ENCODE measurements at places on chromosomes 12 and 14.

DNA sequence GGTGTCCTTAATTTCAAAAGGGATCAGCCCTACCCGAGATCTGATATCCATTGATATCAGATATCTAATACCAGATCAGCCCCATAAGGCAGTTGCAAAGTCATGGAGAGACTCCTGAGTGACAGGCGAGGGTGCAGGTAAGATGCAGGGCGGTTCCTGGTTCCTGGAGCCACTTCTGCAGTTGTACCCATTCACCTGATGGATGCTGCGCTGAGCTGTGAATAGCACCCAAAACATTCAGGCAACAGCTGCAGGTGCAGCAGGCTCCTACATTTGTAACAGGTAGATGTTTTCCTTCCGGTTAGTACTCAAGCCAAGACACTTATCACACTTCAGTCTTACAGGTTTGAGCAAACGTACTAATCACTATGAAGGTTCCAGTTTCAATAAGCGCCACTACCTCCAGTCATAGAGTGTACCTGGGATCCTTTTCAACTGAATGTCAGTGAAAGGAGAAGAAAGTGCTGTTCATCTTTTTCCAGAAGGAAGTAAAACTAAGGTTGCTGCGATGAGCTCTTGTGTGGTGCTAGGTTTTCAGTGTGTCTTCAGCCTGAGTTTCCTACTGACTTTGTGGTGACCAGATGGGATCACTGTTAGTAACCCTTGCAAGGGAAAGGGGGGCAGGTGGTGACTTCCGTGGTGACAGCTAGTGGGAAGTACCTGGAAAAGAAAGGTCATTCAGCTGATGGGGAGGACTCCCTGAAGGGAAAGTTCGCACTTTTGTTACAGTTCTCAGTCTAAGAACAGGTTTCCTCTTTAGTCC, 1.9 kb downstream of the ATP6V0A2 start:
- DNase-seq = no peak

GRCh38 chr14:56324856-56325699, 206.9 kb downstream of the PELI2 start:
- peak; percentile 65 for DNase-seq

GRCh38 chr12:122835750-122836026, 431 bp downstream of the HIP1R start:
- no peak for DNase-seq

DNA sequence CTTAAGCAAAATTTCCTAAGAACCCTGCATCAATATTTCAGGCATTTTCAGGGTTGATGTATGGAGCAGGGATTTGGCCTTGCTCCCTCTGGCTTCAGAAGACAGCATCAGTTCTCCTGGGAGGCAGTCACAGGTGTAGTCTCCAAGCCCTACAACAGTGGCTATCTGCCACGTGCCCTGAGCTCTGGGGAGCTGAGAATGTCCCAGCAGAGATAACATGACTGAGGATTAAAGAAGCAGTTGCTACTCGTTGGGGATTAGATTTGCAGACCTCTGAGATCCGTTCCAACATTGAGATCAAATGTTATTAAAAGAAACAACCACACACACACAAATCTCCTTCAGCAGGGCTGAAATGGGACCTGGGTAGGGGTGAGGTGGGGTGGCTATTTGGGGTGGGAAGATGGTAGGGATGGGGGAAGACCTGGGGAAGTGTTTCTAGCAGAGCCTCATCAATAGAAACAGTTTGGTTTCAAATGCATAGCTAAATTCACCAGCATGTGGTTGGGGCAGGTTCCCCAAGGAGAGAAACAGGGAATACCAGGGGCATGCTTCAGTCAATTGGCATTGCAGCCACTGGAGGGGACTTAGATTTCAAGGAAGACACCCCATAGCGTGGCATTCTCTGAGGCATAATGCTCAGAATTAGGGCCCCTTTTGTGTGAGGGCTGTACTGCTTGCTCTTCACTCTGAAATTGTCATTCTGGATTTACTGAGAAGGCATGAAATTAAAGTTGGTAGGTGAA, 15.2 kb upstream of the FAM234B start:
- DNase-seq = no peak

DNA sequence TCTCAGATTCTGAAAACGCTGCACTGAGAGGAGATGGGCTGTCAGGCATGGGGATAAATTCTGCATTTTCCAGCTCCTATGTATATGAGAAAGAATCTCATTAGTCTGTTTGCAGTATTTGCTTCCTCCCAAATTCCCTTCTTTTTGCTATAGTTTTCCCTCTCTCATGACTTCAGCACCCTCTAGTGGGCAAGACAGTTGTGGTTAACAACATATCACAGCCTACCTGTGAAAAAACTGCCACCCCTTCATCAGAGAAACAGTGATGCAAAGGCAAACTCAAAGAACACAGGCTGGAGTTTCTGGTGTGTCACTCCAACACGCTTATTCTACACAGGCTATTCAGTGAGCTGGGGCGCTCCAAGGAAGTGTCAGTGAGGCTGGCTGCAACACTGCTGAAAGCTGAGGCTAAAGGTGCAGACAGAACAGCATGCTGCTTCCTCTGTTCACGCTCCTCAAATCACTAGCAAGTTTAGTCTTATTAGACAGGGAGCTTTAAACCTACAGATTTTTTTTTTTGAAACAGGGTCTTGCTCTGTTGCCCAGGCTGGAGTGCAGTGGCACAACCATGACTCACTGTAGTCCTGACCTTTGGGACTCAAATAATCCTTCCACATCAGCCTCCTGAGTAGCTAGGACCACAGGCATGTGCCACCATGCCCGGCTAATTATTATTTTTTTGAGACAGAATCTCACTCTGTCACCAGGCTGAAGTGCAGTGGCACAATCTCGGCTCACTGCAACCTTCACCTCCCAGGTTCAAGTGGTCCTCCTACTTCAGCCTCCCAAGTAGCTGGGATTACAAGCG, 19.3 kb downstream of the ZC2HC1C start:
- DNase-seq = peak; percentile 70

- no peak for DNase-seq
Observed at GRCh38 chr12:119090276-119090675, 88.5 kb upstream of the HSPB8 start.

DNA sequence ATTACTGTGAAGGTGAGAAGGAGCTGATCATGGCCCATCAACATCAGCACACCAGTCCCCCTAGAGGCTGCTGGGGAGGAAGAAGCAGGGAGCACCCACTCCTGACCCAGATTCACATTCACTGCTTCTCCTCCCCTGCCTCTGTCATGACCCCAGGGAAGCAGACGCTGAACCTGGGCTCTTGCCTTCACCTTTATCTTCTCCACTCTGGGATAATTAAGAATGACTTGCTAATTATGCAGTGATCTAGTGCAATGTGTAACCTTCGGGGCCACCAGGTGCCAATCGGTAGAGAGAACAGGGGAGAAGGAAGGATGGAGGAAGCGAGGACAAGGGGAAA, 44.4 kb upstream of the IQSEC3 start:
- no peak for DNase-seq

GRCh38 chr12:41362510-41362909, 174.4 kb downstream of the PDZRN4 start:
- DNase-seq = no peak

DNA sequence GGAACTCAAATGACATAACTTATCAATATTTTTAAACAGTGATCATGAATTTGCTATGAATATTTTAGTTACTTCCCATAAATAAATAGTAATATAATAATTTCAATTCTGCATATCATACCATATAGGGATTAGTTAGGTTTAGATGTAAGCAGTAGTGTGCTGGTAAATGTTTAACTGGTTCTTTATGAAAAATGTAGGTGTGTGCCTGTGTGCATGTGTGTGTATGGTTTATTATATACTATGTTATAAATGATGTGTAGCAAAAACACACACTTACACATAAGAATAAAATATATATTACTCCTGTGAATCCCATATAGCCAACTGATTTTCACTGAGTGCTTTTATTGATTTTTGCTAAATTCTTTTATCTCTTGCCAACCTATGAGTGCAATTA, 14.0 kb upstream of the BHLHE41 start:
- no peak for DNase-seq

GRCh38 chr12:48972952-48973483, 1.5 kb upstream of the WNT10B start:
- no peak for DNase-seq

DNA sequence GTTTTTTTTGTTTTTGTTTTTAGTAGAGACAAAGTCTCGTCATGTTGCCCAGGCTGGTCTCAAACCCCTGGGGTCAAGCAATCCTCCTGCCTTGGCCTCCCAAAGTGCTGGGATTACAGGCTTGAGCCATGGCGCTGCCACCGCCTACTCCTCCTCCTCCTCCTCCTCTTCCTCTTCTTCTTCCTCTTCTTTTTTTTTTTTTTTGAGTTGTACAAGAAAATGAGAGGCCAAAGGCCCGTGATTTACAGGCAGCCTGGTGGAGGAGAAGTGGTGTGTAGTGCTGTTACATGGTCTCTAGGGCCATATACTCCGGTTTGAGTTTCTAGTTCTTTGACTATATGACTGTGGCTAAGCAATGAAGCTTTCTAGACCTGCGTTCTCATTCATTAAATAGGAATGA, 29.6 kb upstream of the SPPL3 start:
- no peak for DNase-seq

GRCh38 chr14:77044783-77045237, 16.3 kb upstream of the IRF2BPL start:
- DNase-seq = peak; percentile 92

GRCh38 chr12:110278255-110278536, 2.9 kb upstream of the ATP2A2 start:
- no peak for DNase-seq

DNA sequence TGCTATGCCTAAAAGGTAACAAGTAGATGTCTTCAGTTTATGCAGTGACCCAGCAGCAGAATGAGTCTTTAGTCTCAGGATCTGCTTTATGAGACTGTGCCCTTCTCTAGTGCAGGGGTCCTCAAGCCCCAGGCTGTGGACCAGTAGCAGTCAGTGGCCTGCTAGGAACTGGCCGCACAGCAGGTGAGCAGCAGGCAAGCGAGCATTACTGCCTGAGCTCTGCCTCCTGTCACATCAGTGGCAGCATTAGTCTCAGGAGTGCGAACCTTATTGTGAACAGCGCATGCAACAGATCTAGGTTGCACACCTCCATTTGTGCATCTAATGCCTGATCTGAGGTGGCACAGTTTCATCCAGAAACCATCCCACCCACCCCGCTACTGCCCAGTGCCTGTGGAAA, 38.4 kb downstream of the LRP6 start:
- no peak for DNase-seq

GRCh38 chr12:6215120-6215807, 15.1 kb downstream of the CD9 start:
- no peak for DNase-seq

DNA sequence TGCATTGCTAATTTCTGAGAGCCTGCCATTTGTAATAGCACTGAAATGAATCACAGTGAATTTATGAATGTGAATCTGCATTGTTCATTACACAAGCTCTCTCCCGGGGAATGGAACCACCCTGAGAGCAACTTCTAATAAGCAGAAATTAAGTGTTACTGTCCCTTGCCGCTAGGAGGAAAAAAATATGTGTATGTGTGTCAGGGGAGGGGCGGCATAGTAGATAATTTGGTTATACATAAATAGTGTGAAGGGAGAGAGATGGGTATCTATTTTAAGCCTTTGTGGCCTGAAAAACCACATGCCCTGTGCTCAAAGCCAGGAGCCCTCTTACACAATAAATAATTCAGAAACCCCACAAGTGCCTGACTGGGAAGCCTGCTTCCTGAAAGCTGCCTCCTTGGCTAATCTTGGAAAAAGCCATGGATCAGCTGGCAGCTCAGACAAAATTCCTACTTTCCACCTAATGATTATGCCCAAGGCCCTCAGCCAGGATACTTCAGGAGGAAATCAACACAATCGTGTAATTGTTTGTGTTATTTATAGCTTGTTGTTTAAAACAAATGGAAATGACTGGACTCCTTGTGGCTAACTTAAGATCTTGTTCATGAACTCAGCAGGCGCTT, 366.2 kb upstream of the KITLG start:
- peak; percentile 88 for DNase-seq

GRCh38 chr12:107368586-107368985, 275.2 kb upstream of the CRY1 start:
- DNase-seq = no peak

GRCh38 chr12:26187014-26187798, 8.2 kb upstream of the SSPN start:
- no peak for DNase-seq

GRCh38 chr12:41684997-41685396, 459.7 kb downstream of the GXYLT1 start:
- DNase-seq = no peak

DNA sequence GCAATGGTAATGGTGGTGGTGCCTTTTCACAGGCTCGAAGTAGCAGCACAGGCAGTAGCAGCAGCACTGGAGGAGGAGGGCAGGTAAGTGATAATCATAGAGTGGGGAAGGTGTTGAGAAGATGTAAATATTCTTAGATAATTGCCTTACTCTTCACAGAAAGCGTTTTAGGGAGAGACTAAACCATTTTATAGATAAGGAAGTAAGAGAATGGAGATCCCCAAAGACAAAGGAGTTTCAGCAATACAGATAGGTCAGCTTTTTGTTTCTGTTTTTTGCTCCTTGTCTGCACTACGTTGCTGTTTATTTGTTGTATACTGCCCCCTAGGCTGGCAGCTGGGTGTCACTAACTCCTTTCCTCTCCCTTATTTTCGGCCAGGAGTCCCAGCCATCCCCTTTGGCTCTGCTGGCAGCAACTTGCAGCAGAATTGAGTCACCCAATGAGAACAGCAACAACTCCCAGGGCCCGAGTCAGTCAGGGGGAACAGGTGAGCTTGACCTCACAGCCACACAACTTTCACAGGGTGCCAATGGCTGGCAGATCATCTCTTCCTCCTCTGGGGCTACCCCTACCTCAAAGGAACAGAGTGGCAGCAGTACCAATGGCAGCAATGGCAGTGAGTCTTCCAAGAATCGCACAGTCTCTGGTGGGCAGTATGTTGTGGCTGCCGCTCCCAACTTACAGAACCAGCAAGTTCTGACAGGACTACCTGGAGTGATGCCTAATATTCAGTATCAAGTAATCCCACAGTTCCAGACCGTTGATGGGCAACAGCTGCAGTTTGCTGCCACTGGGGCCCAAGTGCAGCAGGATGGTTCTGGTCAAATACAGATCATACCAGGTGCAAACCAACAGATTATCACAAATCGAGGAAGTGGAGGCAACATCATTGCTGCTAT, 2.0 kb downstream of the SP1 start:
- peak; percentile 48 for DNase-seq

GRCh38 chr12:132465269-132466190, 24.4 kb upstream of the FBRSL1 start:
- no peak for DNase-seq

GRCh38 chr14:54711812-54712464, 145.0 kb downstream of the SAMD4A start:
- no peak for DNase-seq

DNA sequence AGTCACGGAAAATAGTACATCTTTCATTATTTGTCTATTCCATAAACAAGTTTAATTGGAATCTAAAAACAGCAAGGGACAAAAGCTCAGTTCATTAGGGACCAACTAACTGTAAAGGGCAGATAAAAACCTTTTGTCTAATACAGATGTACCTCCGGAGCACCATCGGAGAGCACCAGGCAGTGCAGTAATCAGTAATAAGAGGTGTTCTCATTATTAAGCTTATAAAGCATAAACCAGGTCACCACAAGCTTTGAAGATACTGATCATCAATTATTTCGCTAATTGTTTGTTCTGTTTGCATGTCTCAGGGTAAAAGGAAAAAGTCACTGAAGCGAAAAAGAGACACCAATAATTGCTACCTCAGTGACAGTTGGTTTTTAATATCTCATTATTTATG, 207.3 kb upstream of the PRKD1 start:
- no peak for DNase-seq
